Coronary artery (tissue), 2 donors: ENCODE measurements at places on chromosomes 1 and 21.
A peak's percentile ranks its signal among the peaks of the same experiment; 100 is the strongest.

- no peak for DNase-seq
Measured at GRCh38 chr1:20212085-20212684, 25.9 kb upstream of the PLA2G2C start.

GRCh38 chr1:169249611-169250010 is 118.0 kb downstream of the NME7 start:
- DNase-seq: no peak

- DNase-seq: no peak
Measured at GRCh38 chr1:165595246-165595938, 35.6 kb upstream of the MGST3 start.

DNA sequence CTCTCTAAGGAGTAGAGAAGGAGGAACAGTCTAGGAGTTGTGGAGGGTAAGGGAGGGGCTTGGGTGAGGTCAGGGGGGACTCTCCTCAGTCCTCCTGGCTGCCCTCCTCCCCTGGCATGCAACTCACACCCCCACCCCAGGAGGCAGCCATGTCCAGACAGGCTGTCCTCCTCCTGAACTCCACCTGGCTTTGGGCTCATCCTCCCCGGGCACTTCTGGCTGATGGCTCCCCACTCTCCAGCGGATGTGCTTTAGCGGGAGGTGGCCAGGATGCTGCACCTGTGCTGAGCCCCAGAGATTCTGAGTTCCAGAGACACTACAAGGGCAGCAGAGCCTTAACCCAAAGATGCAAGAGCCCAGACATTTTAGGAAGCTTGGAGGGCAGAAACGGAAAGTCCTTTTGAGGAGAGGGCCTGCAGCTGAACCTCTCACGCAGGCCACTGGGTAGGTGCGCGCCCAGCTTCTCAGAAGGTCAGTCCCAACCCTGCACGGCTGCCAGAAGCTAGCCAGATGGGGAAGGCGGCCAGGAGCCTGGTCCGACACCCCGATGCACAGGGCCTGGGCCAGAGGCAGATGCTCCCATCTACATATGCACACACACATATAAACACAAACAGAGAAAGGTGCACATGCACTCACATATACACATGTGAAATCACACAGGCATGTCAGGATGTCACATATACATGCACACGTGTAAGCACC is 83.4 kb downstream of the PDE9A start:
- peak; percentile 56 for DNase-seq

DNA sequence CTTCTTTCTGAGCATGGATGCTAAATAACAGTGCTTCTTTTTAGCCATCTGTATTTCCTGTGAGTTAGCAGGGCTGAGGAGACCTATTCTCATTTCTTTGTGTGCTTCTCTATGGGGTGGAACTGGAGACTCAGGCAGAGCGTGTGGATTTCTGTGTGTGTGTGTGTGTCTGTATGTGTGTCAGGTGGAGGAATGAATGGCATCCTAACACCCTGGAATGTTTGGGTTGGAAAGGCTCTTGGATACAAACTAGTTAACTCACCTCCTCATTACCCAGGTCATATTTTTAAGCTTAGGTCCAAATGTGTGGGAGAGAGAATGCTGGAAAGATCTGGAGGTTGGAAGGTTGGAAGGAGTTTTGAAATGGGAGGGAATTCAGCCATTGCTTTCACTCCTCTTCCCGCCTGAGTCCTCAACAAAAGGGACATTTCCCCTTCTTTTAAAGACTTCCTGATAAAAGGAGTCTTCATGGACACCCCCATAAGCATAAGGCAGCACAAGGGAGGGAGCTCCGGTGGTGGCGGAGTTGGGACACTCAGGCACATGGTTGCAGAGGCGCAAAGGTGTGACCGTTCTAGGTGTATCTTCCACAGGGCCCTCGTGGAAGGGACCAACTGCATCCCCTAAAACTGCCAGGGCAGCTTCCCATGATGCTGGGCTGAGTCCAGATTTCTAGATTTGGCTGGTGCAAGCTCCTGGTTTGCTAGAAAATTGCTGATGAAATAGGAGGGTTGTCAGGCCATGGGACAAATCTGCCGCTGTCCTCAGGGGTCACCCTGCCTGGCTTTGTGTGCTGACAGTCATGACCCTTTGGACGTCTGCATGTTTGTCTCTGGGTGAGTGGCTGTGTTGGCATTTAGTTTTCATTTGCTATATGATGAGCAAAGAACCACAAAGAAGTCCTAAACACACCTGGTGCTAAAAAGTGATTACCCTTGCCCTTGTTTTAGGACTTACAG is 37.6 kb downstream of the MTARC1 start:
- no peak for DNase-seq

GRCh38 chr1:59150577-59151386 is 146.1 kb upstream of the FGGY start:
- DNase-seq: peak; percentile 92

DNA sequence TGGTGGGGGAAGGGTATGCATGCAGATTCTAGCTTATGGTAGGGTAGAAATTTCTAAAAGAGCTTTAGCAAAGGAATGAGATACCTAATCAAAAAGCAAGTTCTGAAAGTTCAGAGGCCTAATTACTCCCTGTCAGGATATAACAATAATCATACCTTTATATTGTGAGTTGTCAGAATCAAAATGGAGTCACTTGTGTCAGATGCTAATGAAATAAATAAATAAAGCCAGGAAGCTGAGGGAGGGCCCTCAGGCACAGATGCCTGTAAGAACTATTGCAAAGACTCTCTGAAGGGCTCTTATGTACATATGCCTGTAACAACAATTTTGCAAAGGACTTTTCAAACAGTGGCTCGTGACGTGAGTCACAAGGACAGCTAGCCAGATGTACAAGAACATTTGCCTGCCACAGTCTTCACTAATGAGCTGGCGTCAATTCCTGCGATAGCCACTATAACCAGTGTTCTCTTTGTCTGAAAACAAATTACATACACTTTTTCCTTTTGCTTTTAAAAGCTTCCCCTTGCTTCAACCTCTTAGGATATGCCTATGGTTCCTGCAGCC is 27.4 kb upstream of the DNASE2B start:
- no peak for DNase-seq

DNA sequence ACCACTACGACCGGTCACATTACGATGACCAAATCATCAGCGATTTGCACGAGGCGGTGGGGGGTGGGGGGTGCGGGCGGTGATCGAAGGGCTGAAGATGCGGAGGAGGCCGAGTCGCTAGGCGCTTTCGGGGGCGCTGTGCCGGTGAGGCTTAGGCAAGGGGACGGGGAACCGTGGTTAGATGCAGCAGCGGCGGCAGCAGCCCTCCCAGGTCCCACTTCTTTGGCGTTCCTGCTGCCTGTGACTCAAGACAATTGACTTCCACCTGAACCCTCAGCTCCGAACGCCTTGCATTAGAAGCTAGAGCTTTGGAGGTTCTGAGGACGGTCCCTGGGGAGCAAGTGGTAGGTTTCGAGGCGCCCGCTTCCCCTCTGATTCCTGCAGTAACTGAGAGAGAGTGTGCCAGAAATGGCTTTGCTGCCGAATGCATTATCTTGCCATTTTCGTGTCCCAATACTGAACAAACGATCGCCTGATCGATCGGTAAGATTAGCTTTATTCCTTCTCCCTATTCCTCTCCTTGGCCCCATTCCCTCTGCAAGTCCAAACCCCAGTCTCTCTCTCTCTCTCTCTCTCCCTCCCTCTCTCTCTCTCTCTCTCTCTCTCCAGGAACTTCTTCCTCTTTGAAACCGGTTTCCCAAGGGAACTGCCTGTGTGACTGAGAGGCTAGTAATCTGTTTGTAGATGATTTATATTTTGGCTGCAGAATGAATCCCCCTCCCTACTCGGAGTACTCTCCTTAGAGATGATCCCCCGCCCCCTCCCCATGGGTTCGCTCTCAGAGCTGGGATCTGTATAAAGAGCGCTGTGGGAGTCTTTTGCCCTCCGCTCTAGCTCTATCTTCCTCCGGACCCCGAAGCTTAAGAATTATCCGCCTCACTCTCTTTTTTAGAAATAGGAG is 735 bp upstream of the BRINP3 start:
- no peak for DNase-seq

- DNase-seq: no peak
Measured at GRCh38 chr1:28070725-28071593, 17.5 kb downstream of the EYA3 start.

DNA sequence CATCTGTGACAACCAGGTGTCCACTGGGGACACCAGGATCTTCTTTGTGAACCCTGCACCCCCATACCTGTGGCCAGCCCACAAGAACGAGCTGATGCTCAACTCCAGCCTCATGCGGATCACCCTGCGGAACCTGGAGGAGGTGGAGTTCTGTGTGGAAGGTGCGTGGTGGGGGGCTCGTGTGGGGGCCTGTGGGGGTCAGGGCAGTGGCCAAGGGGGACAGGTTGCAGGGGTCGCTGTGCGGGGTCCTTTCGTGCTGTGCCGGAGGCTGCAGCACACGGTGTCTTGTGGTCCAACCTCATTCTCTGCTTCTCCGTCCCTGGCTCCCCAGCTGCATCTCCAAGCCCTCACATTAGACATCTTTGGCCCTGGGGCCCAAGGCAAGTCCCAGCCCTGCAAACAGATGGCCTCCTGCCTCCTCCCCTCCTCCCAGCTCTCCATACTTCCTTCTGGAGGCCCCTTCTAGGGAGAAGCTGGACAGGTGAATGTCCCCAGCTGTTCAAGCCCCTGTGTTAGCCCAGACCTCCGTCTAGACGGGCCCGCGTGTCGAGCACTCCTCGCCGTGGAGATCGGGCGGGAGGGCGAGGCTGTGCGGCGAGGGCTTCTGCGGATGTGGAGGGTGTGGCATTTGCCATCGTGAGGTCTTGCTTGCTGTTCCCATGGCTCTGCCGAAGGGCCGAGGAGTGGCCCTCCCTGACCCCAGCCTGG is 2.5 kb downstream of the AGRN start:
- no peak for DNase-seq

GRCh38 chr1:69765951-69766350 is 198.2 kb downstream of the LRRC7 start:
- no peak for DNase-seq

DNA sequence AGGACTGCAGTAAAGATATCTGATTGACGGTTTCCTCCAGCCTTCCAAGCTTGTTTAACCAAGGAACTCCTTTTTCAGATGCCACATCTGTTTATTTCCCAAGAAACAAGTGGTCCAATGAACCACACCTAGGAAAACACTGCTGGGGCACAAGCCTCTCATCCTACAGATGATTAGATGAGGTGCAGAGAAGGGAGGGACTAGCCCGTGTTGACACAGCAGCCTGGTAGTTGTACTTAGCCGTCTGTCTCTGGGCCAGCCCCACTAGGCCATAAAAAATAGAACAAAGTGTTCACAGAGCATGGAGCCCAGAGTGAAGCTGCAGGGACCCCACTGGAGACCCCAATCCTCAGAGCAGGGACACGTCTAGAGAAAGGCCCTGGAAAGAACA is 32.1 kb downstream of the LRP8 start:
- DNase-seq: no peak

DNA sequence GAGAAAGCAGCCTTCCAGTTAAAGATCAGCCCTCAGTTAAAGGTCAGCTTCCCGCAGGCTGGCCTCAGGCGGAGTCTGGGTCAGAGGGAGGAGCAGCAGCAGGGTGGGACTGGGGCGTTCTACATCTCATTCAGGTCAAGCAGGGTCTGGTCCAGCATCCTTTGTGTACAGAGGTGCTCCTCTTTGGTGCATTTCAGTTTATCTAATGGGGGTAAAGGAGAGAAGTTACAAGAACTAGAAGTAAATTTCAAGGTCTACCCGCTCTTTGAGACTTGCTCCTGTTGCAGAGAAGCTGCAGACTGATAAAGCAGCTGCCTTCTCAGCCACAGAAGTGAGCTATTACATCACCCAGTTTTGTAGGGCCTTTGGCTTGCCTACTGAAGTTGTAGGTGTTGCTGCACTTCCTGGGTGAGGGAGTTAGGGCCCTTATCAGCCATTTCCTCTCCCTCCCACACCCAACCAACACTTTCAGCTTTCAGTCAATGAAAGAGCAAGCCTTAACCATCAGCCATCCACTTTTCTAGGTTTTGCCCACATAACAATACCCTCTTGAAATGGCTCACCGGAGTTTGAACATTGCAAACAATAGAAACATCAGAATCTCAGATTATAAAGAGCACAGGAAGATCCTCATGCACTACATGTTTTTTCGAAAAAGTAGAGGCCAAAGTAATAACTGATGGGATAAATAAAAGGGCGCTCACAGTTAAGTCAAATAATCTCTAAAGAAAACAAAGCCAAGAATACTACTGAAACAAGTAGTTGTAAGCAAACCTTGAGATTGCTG is 2.8 kb upstream of the NUP210L start:
- DNase-seq: no peak

DNA sequence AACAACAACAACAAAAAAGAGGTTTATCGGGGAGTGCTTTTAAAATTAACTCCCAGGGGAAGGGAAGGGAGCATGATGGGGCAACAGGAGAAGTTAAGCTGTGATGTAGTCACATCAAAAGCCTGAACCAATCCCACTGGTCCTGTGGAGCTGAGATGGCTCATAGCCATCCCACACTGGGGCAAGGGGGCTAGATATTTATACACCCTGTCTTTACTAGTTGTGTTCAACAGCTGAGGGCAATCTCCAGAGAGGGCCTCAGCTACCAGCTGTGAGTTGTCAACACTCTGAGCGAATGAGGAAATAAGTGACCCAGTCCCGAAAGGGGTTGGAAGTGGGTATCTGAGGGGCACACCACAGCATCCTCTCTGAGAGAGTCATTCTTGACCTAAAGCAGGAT is 31.0 kb upstream of the CREG1 start:
- DNase-seq: no peak

GRCh38 chr1:215744419-215744818 is 177.3 kb downstream of the KCTD3 start:
- DNase-seq: no peak

DNA sequence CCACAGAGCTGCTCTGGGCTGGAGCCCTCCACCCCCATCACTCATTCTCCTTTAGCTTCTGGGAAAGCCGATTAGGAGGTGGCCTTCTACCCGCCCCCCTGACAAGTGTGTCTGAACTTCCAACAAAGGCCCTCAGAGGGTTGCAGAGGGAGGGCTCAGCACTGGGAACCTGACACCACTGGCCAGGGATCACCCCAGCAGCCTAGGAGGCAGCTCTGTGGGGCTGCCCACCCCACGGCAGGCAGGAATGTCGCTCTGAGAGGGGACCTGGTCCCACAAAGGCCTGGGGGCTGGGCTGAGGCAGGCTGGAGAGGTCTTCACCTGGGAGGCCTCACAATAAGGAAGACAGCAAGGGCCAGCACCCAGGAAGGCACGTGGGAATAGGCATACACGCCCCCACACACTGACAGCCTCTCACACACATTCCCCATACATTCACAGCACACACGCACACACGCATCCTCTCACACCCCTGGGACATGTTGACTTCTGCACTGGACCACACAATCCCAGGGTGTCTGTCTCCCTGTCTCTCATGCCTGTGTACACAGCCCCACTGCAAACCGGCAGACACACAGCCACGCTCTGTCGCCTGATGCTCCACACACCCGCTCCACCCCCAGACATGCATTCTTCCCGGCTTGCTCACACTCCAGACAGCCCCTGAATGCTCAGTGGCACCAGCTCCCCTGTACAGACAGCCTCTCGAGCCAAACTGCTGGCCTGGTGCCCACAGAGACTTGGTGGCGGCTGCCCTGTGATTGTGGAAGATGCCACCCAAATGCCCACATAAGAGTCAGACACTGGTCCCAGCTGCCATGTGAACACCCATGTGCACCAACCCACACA is 30.7 kb downstream of the DMBX1 start:
- DNase-seq: no peak
